Suprapubic skin (tissue), 4 donors: ENCODE measurements at places on chromosomes 4 and X. TPM values are rescaled to one million over a fixed set of nuclear protein-coding genes. Genes with fewer than 3 reads are reported as not detected.

ANK2 gene
- total RNA-seq = 7.7 TPM

CLDN22 gene
- not detected for total RNA-seq

DNA sequence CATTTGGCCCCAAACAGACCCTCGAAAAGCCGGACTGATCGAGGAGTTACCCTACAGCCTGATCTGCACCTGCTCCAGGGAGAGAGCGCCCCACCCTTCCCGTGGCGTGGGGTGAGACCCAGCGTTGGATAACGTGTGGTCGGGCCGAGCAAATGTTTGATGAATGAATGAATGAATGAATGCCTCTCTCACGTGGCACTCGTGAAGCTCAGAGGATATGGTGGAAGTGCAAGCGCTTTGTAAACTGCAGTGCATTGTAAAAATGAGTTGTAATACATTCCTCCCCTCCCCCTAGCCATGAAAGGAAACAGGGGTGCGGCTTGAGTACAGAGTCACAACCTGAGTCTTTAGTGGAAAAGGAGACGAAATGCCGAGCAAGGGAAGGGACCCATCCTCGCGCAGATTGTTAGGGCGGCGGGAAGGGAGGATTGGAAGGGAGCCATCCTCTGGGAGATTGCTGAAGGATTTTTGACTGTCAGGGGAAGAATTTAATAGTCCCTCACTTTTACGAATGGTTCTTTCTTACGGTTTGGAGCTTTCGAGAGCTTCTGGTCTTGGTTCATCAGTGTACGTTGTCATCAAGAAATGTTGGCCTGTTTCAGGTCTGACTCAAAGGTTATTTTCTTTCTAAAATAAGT, 772 bp upstream of the FBXW7 start:
- DNase-seq = no peak

DNA sequence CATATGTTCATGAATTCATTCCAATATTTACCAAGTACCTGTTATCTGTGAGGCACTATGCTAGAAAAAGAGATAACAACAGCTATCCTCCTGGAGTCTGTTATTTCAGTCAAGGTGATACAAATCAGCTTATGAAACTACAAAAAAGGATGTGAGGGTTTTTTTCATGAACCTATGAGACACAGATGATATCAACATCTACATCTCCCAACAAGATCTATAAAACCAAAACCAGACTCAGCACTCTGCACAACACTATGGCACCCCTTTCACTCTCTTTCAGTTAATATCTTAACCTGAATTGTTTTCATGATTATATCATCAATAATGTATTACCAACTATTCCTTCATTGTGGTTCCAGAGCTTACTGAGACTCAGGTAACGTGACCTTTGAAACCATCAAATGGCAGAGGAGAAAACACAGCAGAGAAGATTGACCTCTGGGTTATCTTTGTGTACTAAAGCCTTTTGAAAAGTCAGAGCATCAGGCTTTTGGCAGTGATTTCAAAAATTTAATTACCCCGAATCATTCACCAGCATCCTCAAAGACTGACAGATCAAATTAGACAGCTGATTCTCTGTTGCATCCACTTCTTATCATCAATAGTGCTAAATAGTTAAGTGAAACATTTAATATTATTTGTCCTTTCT, 244.6 kb upstream of the FTHL17 start:
- no peak for DNase-seq

- no peak for DNase-seq
These were observed 80.8 kb downstream of the APBB2 start for GRCh38 chr4:41133454-41134018.

- no peak for DNase-seq
These were observed 51.1 kb upstream of the UGT8 start for GRCh38 chr4:114547340-114548134.

DNA sequence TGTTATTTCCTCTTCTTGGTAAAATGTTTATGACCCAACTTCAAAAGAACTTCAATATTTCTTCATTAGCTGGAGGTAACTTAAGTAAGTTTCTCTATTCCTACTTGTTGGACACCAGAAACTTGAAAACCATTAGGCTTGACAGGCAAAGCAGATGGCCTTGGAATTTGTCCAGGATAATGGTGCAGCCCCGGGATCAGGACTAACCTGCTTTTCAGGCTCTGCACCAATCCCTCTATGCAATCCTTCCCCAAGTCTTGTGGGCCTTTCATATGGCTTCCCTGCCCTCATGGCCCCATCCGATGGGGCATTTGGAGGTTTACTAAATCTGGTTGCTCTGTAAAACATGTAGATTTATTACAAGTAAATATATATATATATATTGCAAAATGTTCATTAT, 68.5 kb downstream of the SPINK2 start:
- DNase-seq = no peak

- no peak for DNase-seq
These were observed 3.3 kb upstream of the BGN start for GRCh38 chrX:153491351-153491914.

DNA sequence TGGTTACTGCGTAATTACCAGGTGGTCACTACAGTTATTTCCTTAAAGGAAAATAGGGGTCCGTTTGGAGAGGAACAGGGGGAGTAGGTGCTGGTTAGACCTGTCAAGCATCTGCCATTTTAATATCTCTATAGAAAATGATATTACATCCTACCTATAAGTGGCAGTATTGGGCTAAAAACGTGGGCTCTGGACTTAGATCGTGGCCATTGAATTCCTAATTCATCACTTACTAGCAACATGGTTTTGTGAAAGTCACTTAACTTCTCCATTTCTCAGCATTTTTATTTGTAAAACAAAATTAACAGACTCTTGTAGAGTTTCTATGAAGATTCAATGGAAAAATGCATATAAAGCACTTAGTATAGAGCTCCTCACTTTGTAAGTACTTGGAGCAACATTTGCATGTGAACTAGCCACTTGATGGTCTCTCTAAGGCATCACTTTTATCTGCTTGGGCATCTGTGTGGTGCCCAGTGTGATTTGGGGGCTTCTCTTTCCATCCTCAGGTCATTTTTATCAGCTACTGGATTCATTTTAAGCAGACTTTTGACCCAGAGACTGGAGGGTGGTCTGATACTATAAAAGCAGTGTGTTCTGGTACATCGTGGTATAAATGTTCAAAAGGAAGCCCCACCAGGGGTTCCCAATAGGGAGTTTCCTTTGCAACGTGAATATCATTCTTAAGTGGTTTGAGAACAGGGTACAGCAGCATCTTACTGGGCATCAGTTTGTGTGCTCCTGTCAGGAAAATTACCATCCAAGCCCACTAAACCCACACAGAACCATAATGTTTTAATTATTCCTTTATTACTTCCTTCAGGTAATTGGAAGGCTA, 42.7 kb upstream of the RASSF6 start:
- no peak for DNase-seq

PAGE2 gene
- not detected for total RNA-seq

FGFRL1 gene
- total RNA-seq = 19.9 TPM

DNA sequence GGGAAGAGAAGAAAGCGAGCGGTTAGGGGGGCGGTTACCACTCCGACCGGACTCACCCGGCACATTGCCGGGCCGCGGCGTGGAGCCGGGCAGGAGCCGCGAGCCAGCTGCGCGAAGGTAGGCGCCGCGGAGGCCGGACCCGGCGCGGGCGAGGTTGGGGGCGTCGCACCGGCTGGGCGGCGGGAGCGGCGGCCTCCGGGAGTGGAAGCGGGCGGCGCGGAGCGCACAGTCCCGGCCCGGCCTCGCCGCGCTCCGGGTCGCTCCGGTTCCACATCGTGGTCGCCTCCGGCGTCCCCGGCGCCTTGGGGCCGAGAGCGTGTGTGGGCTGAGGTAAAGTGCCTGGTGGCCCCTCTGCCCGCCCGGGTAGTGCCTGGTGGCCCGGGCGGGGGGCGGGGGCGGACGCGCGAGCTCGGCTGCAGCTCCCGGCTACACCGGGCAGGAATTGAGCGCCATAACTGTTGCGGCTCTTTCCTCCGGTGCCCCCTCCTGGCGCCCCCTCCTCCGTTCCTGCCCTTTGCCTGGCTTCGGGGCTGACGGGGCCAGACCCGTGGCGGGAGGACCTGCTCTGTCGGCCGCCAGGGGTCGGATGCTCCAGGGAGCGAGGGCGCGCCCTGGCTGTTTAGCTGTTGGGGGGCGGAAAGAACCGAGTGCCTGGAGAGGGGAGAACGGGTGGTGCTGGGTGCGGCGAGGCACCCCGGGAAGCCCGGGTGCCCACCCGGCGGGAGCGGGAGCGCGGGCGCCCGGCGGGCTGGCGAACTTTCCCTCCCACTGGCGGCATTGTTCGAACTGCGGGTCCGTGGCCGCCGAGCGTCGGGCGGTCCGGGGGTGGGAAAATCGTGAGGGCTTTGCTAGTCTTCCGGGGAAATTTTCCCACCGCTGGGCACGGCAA, 626 bp downstream of the JADE3 start:
- peak; percentile 66 for DNase-seq

DNA sequence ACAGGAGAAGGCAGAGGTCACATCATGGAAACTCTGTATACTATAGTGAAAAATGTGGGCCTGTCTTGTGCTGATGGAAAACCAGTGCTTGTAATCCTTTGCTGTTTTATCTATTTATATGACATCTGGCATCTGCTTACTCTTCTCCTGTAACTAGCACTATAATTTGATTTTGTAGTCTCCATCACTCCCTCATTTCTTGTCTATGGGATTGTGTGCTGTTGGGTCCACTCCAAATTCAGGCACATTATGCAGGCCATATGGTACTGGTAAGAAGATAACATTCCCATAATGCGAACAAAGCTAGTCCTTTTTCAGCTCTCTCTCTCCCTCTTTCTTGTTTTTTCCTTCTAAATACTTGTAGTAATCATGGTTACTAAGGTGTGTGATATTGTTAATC, 581.2 kb upstream of the IGFBP7 start:
- no peak for DNase-seq

TMEM271 gene
- total RNA-seq = 0.40 TPM

GRCh38 chr4:104429150-104429741, 65.4 kb downstream of the CXXC4 start:
- no peak for DNase-seq

CT45A3 gene
- total RNA-seq = not detected

DNA sequence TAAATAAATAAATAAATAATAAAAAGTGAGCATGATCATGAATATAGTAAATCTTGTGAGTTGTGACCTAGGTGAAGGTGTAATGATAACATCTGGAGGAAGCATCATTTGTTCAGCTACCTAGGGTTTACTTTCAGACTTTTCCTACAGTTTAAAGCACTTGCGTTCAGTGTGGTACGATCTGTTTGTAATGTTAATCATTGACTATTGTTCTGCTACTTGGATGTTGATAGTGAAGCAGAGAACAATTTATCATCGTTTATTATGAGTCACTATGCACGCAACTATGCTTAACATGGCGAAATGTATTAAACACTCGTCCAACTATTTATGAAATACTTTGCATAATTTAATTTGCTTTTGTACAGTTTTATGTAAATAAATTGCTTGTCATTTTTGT, 426.2 kb downstream of the PCDH7 start:
- no peak for DNase-seq

GRCh38 chrX:18871970-18872369, 111.9 kb downstream of the PHKA2 start:
- DNase-seq = no peak

ATP11C gene
- total RNA-seq = 26.6 TPM

DNA sequence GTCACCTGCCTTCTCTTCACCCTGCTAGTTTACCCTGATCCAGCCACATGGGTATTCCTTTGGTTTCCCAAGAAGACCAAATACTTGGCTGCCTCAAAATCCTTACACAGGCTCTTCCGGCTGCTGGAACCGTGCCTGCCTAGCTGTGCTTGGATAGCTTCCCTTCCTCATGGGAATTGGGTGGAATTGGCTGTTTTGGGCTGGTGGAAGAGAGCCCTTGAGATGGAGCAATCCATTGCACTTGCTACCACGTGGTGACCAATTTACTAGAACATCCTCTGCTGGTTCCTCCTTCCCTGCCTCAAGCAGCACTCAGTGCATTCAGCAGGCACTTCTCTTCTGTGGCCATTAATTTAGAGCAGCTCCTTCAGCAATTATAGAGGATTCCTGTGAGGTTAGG, 119.3 kb upstream of the AP1S2 start:
- no peak for DNase-seq

- DNase-seq = no peak
These were observed 5.0 kb downstream of the PRMT9 start for GRCh38 chr4:147678796-147679549.

- no peak for DNase-seq
These were observed at the start of gene NUDT10 for GRCh38 chrX:51332188-51332942. Gene NUDT10, plus strand, starts transcription at chrX:51332822. Its CDS starts 144 bp downstream, at chrX:51332966.

GRCh38 chrX:94361241-94361640, 687.2 kb downstream of the FAM133A start:
- no peak for DNase-seq

- no peak for DNase-seq
These were observed 264.6 kb downstream of the TENM3 start for GRCh38 chr4:182507805-182508204.

GRCh38 chr4:140116442-140117104, 37.4 kb downstream of the MAML3 start:
- DNase-seq = no peak

GRCh38 chr4:83732114-83732635, 196.3 kb downstream of the GPAT3 start:
- no peak for DNase-seq

DNA sequence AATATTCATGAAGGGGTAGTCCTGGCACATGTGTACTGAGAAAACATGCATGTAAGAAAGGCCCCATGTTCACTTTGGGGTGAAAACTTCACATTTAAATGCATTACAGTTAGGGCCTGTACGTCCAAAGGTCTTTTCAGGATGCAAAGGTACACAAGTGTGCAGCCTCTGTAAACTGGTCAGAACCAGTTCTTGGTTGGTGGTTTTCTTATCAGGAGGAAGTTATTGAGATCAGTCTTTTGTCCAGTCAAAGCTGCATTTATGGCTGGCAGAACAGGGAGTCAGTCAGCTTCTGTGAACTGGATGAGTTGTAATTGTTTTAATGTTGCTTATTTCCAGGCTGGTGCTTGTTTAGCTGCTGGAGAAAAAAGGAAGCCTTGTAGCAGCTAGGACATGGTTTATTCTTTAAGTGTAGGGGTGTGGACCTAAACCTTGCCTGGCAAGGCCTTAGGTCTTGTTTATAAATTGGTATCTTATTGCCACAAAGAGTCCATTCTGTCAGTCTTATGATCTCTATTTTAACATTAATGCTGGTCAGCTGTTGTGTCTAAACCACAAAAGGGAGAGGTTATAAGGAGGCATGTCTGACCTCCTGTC, 1906.6 kb upstream of the TENM3 start:
- no peak for DNase-seq

DNA sequence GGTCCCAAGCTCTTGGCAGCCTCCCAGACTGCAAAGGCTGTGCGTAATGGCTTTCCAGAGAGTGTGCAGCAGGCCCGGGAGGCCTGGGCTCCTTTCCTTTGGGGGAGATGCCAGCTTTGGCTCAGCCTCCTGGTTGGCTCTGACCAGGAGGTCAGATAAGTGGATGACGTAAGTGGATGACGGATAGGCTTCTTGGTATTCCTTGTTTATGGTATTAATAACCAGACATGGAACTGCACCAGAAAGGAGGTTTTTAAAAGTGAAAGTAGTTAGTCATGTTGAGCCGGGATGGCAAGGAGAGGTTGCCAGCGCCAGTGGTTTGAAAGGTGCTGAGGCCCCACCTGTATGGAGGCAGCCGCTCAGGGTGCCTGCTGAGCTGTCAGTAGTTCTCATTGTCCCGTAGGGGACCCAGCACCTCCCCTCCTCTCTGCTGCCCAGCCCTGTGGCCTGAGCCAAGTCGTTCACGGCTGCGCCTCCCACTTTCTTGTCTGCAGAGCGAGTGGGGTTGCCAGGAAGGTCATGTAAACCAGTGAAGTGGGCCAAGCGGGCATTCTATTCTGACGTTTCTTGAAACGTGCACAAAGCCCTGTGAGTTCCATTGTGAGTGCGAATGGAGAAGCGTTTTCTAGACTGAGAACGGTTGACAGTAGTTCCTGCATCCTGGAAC, 28.7 kb upstream of the STOX2 start:
- DNase-seq = peak; percentile 81
